ENCODE measurements at places on chromosomes 2 and 18.

DNA sequence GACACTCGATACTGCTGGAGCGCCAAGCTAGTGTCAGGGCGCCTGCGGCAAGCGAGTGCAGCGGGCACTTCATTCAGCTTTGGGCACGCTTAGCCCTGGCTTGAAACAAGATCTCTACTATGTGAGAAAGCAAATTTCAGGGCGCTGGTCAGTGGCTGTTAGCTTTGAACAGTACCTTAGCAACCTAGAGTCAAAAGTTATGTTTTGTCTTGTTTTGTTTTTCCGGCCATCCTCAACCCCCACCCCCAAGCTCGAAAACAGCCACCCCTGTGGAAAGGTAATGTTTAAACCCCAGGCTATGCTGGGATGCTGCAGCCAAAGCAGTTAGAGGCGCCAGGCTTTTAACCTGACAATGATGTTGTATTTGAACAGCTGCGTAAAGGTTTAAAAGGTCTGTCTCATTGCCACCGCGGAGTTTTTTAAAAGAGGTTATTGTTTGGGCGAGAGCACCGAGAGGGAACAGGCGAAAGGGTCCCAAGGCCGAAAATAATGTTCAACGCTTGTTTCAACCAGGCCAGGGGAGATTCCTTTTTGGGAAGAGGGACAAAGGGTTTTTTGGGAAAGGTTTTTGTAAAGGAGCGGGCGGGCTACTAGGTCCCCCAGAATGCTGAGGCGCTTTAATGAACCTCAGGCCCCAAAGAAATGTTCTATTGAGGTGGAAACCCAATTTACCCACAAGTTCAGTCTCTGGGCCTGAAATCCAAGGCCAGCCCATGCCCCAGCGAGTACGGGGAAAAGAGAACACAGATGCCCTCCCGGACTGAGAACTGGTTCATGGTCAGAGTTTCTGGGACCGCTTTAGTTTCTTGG, 2.3 kb upstream of the HOXD10 start:
- DNase-seq, result no peak

DNA sequence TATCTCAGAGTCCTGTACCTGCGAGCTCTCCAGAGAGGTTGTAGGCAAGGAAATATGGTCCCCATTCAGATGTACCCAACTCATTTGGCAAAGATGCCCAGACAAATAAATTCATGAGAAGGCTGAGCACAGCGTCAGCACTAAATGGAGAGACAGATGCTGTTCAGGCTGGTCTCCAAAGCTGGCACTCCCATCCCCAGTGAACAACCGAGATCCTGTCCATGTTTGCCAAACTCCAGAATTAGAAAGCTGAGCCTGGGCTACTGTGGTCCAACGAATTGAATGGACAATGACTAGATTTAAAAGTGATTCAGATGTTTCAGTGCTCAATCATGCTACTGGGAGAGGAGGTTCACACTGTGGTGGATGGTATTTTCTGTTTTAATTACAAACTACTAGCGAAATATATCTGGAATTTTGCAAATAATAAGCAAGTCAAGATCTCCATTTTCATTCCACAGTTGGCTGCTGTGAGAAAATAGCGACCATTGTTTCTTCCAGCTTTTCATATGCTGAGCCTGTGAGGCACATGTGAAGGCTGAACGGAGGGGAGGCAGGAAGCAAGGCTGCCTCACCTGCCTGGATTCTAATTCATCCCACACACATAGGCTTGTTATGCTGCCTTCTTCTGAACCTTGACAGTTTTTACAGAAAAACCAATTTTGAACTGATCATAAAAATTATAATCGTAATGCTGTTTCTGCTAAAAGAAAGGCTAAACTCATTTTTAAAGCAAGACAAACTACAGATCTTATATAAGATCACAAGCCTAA, 22.6 kb upstream of the DAPL1 start:
- DNase-seq, result no peak

GRCh38 chr2:142142595-142142994, 11.8 kb upstream of the LRP1B start:
- peak; percentile 8 for DNase-seq

DNA sequence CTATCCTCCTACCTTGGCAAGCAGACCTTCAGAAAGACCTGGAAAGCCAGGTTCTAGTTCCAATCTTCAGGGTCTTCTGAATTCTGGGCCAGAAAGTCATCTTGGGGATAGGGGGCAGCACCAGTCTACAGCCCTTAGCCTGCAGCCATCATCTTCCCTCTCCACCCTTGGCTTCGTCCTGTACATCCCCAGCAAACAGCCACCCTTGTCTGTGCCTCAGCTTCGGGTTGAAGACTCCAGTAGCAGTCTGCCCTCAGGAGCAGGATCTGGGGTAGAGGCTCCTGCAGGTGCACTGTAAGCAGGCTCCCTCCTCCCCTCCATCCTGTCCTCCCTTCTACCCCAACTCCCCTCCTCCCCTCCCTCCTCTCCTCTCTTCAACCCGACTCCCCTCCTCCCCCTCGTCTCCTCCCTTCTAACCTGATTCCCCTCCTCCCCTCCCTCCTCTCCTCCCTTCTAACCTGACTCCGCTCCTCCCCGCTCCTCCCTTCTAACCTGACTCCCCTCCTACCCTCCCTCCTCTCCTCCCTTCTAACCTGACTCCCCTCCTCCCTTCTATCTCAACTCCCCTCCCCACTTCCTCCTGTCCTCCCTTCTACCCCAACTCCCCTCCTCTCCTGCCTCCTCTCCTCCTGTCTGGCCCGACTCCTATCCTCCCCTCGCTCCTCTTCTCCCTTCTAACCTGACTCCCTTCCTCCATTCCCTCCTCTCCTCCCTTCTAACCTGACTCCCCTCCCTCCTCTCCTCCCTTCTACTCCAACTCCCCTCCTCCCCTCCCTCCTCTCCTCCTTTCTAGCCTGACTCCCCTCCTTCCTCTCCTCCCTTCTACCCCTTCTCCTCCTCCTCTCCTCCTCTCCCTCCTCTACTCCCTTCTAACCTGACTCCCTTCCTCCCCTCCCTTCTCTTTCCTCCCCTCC, 90.1 kb upstream of the SMAD2 start:
- no peak for DNase-seq

DNA sequence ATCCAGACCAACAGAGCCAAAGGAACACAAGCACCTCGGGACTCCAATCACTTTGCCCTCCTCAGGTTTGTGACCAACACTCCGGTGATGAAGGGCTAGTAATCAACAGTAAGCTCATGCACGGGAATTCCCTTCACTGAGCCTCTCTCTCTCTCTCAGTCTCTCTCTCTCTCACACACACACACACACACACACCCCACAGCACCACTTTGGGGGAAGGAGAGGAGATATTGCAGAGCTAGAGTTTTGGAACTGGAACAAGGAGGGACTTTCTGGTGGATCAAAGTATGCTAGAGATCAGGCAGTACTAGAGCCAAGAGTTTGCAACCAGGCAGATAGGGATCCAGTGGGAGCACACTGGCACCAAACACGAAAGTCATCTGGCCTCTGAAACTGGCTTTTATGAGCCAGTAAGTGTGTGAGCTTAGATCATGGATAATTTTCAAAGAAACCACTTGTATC, 98.7 kb downstream of the ANKRD44 start:
- no peak for DNase-seq

DNA sequence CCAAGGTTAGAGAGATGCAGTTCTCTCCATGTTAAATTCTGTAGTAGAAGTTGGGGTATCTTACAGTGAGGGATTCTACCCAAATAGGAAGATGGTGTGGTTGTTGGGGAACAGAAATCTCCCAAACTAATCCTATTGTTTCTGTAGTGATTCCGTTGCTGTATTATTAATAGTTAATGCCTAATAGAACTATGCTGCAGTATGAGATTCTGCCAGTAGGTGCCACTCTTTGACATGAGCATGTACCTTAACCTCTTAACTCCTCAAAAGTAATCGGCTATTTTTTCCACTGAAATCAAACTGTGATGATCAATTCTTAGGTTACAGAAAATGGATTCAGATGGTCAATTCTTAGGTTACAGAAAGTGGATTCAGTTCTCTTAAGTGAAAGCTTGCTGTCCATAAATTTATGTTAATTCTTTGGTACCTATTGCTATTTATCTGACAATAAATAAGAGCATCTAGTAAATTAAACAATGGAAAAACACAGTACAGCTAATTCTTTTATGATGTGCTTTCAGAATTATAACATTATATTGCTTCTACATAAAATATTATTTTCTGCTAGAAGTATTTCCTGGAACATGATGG, 97.9 kb upstream of the DLX2 start:
- DNase-seq, result peak; percentile 33

DNA sequence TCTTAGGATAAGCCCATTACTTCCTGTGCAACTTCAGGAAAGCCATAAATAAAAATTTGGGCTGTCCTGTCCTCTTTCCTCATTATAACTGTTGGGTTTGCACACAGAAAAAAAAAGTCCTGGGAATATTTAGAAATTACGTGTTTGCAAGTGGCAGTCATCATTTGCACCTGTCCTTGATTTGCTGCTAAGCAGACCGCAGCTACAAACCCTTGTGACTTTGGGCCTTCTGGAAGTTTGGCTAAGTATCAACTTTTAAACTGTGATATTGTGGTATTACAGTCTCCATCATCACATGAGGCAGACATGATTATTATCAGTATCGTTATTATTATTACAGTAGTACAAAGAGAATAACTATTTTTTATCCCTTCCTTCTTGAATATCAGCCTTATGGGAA, 260.7 kb upstream of the SESTD1 start:
- DNase-seq, result no peak

DNA sequence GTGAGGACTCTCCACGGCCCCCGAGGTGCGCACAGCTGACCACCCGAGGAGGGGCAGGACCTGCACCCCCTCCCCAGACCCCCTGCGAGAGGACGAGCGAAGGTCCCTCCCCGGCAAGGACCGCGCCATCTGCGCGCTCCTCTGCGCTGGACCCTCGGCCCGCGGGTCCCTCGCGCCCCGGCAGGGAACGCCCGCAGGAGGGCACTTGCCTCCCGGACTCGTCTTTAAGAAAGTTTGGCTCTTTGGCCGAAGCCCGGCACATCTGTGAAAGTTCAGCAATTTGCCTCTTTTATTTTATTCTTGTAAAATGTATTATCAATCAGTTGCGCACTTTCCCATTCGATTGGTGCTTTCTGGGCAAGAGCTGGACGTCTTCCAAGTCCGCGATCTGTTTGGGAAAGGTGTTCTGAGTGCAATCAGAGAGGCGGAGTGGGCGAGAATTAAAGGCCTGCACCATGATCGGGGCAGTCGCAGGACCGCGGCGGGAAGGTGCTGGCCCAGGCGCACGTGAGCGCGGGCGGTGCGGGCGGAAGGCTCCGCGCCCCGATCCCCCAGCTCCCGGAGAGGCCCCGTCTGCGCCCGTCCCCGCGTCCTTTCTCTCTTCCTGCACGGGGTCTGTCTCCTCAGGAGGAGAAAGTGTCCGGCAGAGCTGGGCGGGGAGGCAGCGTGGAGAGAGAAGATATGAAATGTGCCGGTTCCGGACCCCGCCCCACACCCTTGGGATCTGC, 1.6 kb upstream of the ALKAL2 start:
- DNase-seq, result no peak

- DNase-seq, result no peak
Observed at GRCh38 chr2:144712550-144712940, 192.6 kb upstream of the ZEB2 start.

DNA sequence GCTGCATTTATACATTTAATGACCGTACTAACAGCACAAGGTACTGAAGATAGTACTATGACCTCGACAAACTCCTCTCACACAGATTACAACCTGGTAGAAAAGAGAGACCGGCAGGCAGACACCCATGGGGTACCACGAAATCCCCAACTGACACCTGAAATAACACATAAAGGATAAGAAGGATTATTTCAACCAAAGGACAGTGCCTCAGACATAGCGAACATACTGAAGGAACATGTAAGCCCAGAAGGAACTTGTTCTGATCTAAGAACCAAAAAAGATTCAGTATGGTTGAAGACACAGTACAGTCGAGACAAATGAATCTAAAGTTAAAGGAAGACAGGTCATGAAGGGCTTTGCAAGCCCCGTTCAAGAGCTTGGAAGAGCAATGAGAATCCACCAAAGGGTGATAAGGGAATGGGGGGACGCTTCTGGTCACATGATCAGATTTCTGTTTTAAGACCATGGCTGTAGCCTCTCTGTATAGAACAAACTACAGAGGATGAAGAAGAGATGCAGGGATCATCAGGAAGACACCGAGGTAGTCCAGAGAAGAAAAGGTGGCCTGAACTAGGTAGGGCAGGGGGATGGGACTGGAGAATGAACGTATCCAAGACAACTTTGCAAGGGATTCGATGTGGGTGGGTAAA, 902 bp downstream of the MCFD2 start:
- no peak for DNase-seq

DNA sequence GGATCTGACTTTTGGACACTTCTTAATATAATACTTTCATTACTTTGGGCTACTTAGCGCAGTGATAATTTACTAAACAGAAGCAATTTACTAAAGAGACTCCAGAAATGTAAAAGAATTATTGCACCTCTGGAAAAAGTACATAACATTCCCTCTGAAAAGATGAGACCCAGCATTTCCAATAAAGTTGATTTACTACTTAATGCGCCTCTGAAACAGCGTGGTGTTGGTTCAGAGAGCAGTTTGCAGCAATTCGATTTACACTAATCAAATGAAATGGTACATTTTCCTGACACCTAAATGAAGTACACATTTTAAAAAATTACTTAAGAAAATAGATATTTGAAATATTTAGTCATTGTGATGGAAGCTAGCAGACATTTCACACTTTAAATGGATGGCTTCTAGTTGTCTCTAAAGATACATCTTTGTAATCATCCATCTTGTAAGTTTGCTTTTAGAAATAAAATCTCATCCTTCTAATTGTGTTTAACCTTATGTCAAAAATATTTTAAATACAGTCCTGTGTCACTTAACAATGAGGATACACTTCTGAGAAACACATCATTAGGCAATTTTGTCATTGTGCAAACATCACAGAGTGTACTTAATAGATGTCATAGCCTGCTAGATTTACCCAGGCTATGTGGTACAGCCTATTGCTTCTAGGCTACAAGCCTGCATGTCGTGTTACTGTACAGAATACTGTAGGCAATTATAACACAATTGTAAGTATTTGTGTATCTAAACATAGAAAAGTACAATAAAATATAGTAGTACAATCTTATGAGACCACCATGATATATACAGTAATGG, 284.6 kb upstream of the UBE2E3 start:
- no peak for DNase-seq
